ENCODE measurements at places on chromosomes 4 and X.

DNA sequence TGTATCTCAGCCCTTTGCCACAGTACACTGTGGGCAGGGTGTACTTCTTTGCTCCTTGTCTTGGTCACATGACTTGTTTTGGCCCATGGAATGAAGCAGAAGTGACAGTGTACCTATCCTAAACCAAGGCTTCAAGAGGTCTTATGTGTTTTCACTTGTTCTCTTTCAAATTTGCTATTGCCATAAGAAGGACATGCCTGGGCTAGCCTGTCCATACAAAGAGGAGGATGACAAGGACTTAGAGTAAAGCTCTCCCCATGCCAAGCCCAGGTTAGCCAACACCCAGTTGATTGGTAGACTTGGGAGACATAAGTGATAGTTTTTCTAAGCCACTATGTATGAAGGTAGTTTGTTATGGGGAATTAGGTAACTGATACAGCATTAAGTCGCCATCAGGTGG lies 141.1 kb upstream of the MID1 start:
- DNase-seq, result no peak

- no peak for DNase-seq
Measured at GRCh38 chr4:123042095-123042494, 119.7 kb upstream of the NUDT6 start.

DNA sequence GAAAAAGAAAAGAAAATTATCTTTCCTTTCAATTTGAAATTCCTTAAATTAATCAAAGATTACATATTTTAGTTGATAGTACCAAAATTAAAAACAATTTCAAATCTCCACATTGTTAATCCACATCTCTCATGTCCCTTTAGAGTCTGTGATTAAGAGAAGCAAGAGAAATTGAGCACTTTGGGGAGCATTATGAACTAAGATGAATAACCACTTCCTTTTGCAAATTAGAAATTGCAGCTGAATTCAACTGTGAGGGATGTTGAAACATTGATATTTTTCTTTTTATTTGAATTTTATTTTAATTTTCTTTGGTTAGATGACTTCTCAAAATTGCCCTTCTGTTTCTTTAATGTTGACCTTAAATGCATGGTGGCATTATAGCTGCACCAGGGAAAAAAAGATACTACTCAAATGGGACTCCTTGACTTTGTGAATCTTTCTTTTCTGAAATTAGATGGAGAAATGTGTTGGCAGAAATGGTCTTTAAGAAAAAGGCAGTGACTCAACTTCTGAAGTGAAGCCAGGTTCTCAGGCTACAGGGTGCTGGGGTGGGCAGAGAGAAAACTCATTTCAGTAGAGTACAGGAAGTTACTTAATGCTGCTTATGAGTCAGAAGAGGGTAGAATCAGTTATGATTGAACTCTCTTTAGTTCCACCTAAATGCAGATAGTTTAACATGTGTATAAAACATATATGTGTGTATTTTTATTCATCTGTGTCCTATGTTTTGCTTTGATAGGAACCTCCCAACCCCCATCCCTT lies 92.0 kb upstream of the TNIP3 start:
- DNase-seq, result no peak

- DNase-seq, result no peak
Measured at GRCh38 chr4:184599492-184600135, 49.6 kb downstream of the CASP3 start.

DNA sequence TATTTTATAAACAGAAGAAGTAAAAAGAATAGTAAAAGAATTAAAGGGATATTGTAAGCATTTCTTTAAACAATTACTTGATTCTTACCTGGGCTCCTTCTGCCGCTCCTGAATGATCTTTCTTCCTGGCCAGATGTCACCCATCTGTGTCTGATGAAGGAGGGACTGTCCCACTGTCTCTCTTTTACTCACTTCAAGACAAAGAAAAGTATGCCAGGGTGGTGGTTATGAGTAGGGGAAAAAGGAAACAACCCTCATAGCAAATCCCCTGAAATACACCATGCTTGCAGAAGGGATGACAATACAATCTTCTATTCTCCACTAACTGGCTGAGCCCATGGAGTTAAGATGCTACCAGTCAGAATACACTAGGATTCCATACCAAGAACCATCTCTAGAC lies 31.1 kb downstream of the SYTL4 start:
- no peak for DNase-seq

DNA sequence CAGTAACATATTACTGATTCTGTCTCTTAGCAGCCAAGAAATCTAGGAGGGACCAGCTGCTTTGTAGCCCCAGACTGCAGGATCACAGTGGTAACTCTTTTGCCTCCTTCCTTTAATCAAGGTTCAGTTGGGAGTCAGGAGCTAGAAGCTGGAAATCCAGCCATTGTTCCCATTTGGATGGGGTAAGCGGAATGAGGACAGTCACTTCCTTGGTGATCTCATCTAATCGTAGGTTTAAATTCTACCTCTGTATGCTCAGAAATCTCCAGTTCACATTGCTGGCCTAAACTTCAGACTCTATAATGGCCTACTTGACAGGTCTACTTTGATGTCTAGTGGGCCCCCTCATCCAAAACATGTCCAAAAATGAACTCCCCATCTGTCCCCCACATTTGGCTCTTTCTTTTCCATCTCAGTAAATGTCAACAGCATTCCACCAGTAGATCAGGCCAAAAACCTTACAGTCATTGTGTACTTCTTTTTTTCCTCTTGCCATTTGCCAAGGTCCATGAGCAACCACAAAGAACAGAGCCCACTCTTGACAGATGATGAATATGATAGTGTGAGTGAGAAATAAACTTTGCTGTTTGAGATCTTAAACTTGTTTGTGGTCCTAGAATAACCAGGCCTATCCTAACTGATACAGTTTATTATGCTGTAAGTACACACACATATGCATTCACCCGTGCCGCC lies 40.1 kb downstream of the WWC2 start:
- DNase-seq, result no peak

GRCh38 chr4:36290641-36291040 lies 9.2 kb downstream of the DTHD1 start:
- no peak for DNase-seq

- DNase-seq, result no peak
Measured at GRCh38 chr4:173273941-173274340, 60.2 kb downstream of the HMGB2 start.
